EH (cell line): ENCODE measurements at places on chromosomes 7 and 10.

DNA sequence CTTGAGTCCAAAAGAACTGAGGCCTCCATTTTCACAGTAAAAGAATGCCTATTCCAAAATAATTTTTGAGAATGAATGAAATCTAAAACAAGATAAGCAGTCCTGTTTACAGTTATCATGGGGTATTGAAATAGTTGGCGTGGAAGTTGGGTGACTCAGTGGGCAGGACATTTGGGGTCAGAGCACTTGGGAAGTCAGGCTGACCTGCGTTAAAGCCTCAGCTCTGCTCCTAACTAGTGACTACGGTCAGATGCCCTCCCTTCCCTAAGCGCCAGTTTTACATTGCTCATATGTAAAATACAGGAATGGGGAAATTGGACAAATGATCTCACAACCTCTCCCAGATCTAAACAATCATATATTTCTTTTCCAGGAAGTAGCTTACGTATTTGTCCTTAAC lies 2.3 kb upstream of the PAPSS2 start:
- DNase-seq = peak; percentile 89

DNA sequence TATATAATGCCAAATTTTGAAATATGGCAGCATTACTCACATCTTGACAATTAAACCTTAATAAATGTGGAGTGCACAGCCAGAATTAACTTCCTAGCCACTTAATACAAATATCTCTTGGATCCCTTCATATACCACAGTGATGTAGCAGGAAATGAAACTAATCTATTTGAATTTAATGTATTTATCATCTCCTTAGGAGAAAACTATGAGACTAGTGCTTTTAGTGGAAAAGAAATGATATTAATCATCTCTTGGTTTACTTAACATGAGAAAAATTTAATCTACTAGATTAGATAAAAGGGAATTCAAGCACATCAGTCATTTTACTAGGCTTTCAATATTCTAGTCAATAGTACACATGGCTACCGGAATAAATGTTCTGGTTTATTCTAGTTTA lies 55.7 kb upstream of the GPR22 start:
- no peak for DNase-seq

DNA sequence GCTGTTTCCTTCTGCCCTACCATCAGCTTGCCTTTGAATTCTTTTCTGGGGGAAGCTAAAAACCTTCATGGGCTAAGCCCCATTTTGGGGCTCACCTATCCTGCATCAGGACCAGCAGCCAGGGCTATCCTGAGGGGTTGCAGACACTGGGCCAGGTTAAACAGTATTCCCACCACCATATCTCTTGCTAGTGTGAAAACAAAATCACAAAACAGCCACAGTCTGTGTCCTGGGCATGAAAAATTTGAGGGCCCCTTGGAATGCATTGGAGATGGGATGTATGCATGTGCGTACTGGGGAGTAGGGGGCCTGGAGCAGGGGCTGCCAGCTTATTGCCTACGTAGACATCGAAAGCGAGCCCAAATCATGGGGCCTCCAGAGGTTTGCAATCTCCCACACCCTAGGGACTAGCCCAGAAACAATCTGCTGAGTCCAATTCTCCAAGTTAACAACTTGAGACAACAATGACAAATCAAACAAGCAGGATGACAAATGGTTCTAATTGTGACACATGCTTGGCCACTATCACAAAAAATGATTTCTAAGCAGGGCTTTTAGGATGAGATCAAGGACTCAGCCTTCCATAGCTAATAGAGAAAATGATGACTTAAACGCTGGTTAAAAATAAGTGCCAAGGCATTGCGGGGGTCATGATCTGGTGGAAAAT lies 557.1 kb downstream of the KCNMA1 start:
- no peak for DNase-seq

- peak; percentile 94 for DNase-seq
Observed at GRCh38 chr10:3468919-3469638, 296.5 kb upstream of the PITRM1 start.

GRCh38 chr7:101733713-101734475 lies 83.5 kb upstream of the CUX1 start:
- DNase-seq = peak; percentile 64

- DNase-seq = no peak
Observed at GRCh38 chr7:51288896-51289622, 27.6 kb downstream of the COBL start.

DNA sequence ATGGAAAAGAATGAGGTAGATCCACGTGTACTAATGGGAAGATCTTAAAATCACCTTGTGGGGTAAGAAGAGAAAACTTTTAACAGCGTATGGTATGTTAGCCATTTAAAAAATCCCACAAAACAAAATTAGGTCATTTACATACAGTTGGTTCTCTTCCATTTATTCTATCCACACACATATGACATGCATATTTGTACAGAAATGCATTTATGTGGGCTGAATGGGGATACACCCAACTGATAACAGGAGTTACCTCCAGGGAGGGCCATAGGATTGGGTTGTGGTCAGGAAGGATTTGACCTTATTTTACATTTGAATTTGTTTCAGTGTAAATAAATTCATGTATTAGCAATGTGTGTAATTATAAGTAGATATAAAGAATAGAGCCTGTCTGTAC lies 71.5 kb downstream of the MCMBP start:
- no peak for DNase-seq
